Lower leg skin (tissue), 4 donors: ENCODE measurements at places on chromosomes 12 and 14.

DNA sequence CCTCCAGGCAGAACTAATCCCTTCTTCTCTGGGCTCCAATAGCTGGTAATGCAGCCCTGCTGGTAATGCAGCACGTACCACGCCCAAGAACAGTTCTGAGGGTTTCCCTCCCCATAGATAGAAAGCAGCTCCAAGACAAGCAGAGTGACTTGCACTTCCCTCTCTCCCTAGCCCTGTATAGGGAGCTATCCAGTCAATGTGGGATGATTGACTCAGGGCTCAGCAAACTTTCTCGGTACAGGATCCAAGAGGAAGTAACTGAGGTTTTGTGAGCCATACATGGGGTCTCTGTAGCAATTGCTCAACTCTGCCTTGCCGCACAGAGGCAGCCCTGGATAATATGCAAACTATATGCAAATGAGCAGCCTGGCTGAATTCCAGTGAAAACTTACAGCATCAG, 15.5 kb upstream of the FKBP4 start:
- DNase-seq, result no peak

DNA sequence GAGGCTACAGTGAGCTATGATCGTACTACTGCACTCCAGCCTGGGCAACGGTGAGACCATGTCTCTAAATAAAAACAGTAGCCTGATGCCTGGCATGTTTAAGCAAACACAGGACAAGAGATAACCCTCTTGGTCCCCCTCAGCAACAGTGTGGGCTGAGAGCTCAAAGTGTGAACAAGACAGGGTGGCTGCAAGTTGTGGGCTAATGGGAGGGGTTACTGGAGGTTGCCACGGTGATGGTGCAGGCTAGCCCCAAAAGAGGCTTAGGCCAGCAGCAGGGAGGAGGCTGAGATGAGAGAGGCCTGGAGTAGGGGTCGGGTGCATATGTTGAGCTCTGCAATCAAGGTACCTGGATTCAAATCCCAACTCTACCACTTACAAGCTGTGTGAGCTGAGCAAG, 3.4 kb upstream of the LGMN start:
- DNase-seq, result no peak

GRCh38 chr14:20684662-20685456, 499 bp downstream of the RNASE4 start:
- peak; percentile 90 for DNase-seq

GRCh38 chr12:114812858-114813761, 129.1 kb upstream of the TBX3 start:
- no peak for DNase-seq

GRCh38 chr14:51107801-51108200, 12.9 kb upstream of the TRIM9 start:
- no peak for DNase-seq

GRCh38 chr12:104463368-104463767, 6.6 kb downstream of the CHST11 start:
- no peak for DNase-seq

GRCh38 chr12:132686825-132687210, 324 bp downstream of the POLE start:
- no peak for DNase-seq

DNA sequence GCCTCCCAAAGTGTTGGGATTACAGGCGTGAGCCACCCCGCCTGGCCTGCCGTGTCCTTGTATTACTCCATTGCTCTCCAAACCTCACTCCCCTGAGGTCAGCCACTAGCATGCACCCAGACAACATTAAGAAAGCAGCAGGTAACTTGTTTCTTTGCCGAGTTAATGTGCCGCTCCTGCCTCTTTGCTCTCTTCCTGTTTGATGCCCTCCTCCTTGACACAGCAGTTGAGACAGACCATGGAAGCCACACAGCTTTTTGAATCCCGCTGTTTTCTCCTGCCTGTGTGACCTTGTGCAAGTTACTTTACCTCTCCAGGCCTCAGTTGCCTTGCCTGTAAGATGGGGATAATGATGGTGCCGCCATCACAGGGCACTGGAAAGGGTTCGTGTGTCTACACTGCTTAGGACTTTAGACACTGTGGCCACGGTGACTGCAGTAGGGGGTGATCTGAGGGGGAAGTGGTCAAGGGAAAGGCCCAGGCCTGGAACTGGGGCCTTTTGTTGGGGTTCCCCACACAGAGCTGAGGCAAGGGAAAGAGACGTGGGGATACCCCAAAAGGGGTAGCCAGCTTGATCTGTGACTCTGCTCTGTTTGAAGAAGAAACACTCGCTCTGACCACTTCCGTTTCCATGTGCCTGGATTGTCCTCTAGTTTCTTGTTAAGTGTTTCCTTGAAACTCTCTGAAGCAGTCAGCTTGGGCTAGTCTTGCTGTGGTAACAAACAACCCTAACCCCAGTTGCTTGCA, 69.3 kb downstream of the RIN3 start:
- DNase-seq, result no peak

DNA sequence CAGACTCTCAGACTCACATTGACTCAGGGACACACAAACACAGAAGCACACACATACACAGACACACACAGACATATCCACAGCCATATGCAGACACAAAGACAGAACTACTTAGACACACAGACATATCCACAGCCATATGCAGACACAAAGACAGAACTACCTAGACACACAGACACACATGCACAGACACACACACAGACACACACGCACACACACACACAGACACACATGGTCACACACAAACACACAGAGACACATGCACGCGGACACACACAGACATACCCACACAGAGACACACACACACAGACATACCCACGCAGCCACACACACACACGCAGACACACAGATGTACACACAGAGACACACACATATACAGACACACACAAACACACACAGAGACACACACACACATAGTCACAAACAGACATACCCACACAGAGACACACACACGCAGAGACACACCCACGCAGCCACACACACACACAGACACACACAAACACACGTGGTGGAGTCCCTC, 25.7 kb downstream of the SERPINA1 start:
- no peak for DNase-seq

- DNase-seq, result peak; percentile 66
These were observed 13.2 kb downstream of the ZNF219 start for GRCh38 chr14:21084998-21085853.

DNA sequence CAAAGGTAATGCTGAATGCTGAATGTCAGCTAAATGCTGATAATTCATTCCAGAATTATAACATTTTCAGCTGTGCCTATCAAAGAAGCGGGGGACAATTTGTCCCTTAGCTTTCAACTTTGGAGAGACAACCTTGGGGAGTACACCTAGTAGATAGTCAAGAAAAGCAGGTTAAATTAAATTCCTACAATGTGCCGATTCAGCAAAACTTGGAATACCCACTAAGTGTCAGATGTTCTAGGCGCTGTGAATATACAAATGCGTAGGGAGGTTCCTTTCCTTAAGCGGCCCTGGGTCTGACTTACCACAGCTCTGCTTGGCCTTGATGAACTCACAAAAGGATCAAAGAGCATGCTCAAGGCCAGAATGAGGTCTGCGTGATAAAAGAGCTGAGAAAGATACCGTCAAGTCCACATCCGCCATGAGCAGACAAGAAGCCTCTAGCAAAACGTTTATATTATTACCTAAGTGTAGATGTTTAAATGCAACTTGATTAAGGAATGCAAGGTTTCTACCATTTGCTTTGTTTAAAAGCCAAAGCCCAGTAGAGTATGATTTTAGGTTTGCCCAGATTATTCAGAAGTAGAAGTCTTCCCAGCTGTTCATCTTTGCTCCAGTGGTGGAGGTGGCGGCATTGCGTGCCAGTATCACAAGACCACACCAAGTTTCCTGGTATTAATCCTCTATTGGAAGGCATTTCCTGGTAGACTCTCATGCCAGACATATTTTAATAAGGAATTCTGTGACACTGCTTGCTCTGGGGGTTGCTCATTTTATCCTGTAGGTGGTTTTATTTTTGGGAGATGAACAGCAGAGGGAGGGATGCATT, 368.6 kb downstream of the DPF3 start:
- no peak for DNase-seq
